ENCODE measurements at places on chromosomes 16 and 17.

GRCh38 chr16:62249069-62249468, 212.8 kb upstream of the CDH8 start:
- DNase-seq: no peak

GRCh38 chr16:69827524-69827923, 65.4 kb downstream of the WWP2 start:
- DNase-seq: no peak

- no peak for DNase-seq
Observed at GRCh38 chr17:13001991-13002615, 15.7 kb downstream of the ELAC2 start.

DNA sequence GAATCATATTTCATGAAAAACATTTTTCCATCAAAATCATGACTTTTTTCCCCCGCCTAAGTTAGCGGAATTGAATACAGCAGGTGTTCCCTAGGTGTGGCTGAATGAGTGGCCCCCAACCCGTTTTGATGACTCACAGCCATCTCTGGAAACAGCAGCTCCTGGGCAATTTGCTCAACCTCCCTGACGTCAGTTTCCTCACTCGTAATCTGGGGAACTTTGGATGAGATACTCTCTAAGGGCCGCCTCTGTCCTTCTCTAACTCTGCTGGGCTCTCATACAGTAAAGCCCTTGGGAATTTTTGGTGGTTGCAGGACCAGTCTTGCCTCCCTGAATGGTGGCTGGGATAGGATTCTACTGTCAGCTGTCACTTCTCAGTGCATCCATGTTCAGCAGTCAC, 11.6 kb upstream of the NTN1 start:
- DNase-seq: no peak

DNA sequence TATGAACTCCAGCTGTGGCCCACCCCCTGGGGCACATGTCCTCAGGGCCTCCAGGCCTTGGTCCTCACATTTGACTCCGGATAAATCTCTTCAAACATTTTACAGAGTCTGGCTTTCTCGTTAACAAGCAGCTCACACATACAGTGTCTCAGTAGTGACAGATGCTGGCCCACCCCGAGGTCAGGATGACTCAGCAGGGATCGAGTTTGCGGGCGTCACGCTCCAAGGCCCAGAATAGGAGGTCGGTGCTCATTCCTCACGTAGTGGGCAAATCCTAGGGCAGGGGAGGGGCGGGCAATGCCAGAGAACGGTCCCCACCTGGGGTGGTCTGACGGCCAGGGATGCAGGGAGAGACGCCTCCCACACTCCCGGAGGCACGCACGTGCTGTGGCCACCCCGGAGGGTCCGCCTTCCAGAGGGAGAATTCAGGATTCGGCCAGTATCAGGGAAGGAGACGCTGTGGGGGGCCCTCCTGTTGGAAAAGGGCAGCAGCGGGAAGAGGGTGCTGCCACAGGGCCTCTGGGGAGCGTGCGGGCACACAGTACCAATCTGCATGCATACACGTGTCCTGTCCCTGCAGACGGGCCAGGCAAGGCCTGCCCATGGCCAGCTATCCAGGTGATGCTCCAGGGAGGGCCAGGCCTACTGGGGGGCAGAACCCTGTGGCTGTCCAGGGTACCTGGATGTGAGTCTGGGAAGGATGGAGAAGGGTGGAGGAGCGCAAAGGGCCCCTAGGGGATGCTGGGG, 8.6 kb downstream of the SLC7A5 start:
- DNase-seq: no peak

DNA sequence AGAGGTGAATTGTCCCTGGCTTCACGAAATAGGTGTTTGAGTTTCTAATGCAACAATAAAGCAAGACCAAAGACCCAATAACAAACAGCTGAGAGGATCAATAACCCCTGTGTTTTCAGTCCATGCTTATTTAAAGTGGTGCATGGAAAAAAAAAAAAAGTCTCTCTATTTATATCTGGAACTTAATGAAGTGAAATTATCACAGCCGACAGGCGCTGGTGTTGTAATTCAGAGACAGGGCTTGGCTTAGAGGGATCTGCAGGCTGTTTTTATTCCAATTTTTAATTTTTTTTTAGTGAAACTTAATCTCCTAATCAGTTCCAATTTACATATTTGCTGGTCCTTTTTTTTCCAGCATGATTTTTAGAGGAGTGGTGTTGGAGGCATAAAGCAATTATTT, 858.2 kb upstream of the SOX9 start:
- no peak for DNase-seq

GRCh38 chr17:50800196-50800700, 32.9 kb upstream of the ANKRD40CL start:
- DNase-seq: no peak
